Glutamatergic neuron (in vitro differentiated cells): ENCODE measurements at places on chromosomes 5 and 9.

DNA sequence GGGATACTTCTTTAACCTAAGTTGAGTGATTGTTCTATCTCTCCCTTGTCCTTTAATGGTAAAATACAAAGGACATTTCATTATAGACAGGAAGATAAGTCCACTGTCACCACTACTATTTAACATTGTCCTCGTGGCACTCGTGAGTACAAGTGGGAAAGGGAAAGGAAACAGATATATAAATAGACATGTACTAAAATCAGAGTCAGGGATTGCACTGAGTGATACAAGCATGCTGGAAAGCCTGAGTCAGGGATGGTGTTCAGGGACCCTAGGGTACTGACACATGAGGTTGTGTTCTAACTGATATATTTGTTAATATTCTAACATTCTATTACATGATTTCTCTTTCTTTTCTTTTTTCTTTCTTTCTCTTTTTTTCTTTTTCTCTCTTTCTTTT lies 74.8 kb upstream of the FAM170A start:
- no peak for DNase-seq

DNA sequence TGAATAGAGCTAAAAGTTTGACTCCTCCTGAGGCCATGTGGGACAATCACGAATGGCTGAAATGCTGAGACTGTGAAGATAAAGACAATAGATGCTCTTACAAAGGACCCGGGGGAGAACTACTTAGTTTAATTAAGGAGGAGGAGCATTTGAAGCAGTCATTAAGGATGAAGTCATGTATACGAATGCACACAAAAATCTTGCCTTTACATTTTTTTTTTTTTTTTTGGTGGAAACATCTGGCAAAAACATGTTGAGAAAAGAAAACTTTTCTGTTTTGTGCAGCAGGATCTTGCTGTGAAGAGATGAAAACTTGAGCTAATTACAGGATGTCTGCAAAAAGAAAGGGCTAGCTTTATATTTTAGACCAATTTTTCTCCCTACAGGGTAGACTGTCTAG lies 42.3 kb upstream of the NR3C1 start:
- DNase-seq = no peak

GRCh38 chr5:39541920-39542319 lies 117.1 kb upstream of the DAB2 start:
- no peak for DNase-seq

DNA sequence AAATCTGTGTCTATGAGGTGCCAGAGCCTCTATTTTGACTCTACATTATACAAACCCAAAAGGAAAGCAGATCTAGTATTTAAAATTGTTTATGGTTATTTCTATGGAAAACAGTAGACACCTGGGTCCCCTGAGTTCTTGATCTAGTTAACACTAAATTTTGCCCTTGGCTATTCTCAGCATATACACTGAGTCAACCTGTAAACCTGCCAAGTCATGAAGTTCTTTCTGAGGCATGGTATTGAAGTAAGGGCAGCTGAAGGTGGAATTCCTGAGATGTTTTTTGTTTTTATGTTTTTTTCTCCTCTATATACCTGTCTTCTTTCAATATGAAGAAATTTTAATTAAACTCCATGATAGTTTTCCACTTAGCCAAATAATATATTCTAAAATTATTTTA lies 120.2 kb downstream of the PDE4D start:
- DNase-seq = no peak

GRCh38 chr5:135377751-135378680 lies 21.0 kb downstream of the MACROH2A1 start:
- DNase-seq = no peak

- DNase-seq = no peak
Measured at GRCh38 chr5:116394186-116394867, 180.3 kb downstream of the SEMA6A start.

GRCh38 chr5:38455796-38456330 lies 100.6 kb downstream of the LIFR start:
- no peak for DNase-seq
